ENCODE measurements at places on chromosomes 7 and 10.

DNA sequence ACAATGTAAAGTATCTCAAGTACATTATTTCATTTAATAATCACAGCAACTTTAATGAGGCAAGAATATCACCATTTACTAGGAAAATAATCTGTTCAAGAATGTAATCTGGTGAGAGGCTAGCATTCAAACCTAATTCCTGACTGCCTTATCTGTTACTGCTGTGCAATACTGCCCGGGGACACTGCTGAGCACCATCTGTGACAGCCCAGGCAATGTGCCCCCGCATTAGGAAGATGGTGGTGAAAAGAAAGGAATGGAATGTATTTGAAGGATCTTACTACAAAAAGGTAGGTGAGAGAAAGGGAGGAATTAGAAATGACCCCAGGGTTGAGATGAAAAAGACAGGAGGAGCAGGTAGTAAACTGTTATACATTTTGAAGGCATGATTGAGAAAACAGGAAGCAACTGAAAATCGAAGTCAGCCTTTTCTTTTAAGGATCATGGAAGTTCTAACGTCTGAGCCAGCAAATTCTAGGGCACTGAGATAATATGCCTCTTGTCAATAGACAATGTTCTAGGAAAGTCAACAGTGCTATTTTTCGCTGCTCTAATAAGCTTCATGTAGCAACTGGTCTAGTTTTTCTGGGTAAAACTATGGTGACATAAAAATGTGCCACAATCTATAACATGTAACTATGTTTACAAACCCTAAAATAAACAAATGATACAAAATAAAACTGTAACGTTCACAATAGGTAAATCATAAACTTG lies 90.4 kb downstream of the ETV1 start:
- no peak for DNase-seq

- DNase-seq, result no peak
These were observed 13.2 kb upstream of the GDF10 start for GRCh38 chr10:47286591-47287315.

GRCh38 chr7:157339777-157340677 lies 3.2 kb downstream of the DNAJB6 start:
- DNase-seq, result peak; percentile 76

- DNase-seq, result no peak
These were observed 189.5 kb downstream of the ARHGAP12 start for GRCh38 chr10:31739146-31739545.

DNA sequence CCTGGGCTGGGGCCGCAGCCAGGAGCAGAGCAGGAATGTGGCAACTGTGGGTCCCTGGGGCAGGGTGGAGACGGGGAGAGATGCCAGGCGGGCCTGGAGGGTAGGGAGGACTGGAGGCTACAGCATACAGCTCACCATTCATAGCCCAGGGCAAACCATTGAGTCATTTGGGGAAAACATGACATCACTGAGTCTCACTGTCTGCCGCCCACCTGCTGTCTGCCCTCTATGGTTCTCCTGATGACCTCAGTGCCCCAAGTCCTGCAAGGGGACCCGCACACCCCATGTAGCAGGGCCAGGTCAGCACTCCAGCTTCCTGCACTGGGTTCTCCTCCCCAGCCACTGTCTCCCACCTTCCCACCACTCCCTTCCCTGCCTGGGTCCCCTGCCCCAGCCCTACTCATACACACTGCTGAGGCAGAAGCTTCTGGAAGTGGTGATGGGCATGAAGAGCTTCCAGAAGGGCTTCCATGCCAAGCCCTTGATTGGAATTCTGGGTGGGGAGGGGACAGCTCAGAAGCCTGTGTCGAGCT lies 10.4 kb downstream of the CHST3 start:
- DNase-seq, result no peak

- no peak for DNase-seq
These were observed 5.2 kb downstream of the FZD9 start for GRCh38 chr7:73438547-73439409.

DNA sequence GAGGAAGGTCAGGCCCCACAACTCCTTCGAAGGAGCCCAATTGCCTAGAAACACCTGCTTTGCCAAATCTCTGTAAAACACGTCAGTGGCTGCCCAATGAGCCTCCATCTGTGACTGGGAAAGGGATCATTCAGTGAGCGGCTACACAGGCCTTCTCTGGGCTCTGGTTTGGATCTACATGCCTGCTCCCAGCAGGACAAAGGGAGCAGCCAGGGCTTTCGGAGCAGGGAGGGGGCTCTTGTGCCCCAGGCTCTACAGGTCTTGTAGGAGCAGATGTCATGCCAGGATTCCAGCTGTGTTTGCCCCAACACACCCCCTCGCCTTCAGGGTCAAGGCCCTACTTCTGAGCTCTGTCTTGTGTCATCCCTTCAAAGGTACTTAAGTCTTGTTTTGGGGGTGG lies 73.5 kb downstream of the CLEC2L start:
- DNase-seq, result no peak
